ENCODE measurements at places on chromosomes 5 and 9.

- no peak for DNase-seq
Observed at GRCh38 chr5:133842846-133843611, 125.4 kb downstream of the C5orf15 start.

GRCh38 chr5:92641031-92641962 is 939.7 kb downstream of the NR2F1-AS1 start:
- DNase-seq, result peak; percentile 60

DNA sequence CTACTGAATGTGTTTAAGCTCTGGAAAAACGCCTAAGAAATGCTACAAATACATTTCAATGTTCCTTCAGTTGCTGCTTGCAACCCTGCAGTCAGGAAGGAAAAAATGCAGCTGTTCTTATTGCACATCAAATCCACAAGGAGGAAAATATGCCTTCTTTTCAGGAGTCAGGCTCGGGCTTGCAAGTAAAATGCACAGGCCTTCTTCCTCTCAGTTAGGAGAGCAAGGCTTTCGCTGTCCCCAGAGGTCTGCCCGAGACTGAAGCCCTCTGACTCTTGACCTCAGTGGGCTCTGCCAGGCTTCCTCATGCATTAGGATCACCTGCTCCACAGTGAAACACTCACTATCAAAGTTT is 899 bp upstream of the SHC3 start:
- DNase-seq, result no peak

- DNase-seq, result no peak
Observed at GRCh38 chr5:64156261-64156660, 9.4 kb upstream of the RNF180 start.

DNA sequence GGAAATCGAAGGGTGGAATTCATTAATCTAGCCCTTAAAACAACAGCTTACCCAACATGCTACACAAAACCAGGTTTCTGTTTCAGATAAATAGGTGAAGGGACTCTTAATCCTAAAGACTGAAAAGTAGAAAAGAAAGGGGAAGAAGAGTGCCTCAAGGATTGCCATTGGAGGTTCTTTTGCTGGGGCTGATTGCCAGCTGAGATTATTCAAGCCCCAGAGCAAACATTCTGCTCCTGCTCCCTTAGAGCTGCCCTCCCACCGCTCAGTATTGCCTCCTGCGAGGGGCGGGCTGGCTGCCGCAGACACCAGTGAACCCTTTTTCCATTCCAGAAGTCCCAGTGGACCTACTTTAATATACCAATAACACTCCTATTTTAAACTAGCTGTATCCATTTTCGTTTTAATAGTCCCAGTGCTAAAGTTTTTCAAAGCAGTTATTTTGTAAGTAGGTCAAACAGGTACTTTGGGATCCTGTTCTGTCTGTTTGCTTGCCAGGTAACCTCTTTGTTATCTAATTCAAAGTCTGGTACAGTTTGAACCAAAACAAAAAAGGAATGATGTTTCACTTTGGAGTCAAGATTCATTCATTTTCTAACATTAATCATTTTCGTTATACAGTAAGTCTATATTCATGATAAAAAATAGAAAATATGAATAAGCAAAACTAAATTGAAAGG is 38.6 kb downstream of the HMGCS1 start:
- no peak for DNase-seq

DNA sequence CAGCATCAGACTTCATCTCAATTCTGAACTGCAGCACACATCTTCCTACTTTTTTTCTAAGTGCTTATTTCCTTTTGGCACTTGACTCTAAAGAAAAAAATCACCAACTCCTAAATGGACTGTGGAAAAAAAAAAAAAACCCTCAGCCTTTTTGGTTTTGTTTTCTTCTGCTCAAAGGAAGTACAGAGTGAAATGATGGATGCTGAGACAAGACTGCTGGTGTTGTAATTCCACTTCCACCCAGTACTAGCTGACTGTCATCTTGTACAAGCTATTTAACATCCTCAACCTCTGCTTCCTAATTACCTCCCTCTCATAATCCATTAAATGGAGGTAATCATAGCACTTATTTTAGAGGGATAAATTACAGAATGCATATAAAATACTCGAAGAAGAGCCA is 171.5 kb upstream of the GNA14 start:
- no peak for DNase-seq

DNA sequence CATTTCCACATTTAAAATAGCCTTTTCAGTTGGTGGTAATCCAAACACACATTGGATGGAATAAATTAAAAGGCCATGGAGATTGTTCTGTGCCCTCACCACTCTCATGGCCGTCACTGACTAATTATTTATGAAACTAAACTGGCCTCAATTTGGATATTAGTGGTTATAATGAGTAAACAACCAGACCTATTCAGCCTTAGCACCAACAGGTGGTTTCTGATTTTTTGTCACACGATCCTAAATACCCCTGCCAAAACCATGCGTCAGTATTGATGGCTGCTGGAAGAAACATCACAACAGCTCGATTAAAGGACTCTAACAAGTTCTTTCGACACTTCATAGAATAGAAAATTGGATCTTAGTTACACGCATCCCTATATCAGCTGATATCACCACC is 276.0 kb upstream of the DAP start:
- no peak for DNase-seq

GRCh38 chr5:79689541-79690466 is at the start of gene CMYA5:
Gene CMYA5, plus strand, starts transcription at chr5:79689836. Its CDS starts 72 bp downstream, at chr5:79689908.
- no peak for DNase-seq

- peak; percentile 80 for DNase-seq
Observed at GRCh38 chr5:89313044-89313443, 430.1 kb upstream of the MEF2C start.

DNA sequence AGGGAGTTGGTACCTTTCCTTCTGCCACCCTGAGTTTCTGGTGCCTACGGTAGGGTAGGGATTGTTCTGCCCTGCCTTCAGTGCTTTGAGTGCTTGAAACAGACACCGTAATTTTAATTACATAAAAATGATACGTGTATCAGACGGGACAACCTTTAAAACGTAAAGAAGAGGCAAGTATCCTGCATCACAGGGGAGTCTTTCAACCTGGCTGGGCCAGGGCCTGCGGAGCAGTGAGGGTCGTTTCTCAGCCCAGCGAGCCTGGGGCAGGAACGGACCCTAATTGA is 483 bp upstream of the DAB2IP start:
- no peak for DNase-seq

DNA sequence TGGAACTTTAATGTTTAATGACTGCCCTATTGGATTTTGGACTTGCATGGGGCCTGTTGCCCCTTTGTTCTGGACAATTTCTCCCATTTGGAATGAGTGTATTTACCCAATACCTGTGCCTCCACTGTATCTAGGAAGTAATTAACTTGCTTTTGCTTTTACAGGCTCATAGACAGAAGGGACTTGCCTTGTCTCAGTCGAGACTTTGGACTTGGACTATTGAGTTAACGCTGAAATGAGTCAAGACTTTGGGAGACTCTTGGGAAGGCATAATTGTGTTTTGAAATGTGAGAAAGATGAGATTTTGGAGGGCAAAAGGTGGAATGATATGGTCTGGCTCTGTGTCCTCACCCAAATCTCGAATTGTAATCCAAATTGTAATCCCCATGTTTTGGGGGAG is 368.2 kb downstream of the PDE4D start:
- no peak for DNase-seq

- peak; percentile 74 for DNase-seq
Observed at GRCh38 chr5:157328277-157328912, 62.5 kb downstream of the CYFIP2 start.

DNA sequence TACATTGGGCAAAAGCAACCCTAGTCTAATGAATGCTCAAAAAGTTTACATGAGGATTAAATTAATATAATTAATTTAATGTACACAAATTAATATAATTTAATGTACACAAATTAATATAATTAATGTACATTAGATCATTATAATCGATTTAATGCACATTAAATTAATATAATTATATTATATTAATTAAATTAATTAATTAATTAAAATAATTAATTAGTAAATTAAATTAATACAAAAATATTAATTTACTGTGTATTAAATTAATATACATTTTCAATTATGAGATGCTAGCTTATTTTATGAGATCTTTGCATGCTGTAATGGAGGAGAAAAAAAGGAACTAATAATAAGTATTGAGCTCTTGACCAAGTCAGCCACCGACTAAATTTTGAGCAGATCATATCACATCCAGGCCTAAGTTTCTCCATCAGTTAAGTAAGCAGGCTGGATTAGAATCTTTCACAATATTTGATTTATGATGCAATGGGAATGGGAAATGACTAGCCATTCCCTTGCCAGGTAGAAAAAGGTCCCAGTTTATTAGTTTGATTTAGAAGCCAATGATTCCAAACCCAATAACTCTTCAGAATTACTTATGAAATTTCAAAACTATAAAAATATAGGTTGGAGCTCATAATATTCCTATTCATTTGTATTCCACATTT is 533.4 kb upstream of the GRIA1 start:
- DNase-seq, result no peak

DNA sequence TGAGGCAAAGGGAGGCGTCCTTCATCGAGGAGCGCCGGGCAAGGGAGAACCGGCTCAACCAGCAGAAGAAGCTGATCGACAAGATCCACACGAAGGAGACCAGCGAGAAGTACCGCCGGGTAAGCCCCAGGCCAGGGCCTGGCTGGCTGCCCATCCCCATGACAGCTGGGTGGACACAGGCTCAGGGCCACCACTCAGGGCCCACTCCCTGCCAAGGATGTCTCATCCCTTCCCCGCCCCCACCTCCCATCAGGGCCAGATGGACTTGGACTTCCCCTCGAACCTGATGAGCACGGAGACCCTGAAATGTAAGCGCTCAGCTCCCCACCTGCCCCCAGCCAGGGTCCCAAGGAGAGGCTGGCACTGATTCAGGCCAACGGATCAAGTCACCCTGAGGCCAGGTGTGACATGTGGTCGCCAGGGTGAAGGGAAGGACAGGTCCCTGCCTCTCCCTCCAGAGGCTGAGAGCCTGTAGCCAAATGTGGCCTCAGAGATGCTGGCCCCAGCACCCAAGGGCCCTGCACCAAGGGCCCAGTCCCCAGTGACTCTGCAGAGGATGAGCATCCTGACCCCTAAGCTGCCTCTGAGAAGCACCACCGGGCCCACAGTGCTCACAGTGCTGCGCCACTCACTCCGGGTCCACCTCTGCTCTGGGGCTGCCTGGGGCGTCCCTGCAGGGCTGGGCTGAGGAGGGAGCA is 3.1 kb upstream of the RABL6 start:
- DNase-seq, result no peak

- no peak for DNase-seq
Observed at GRCh38 chr5:132838516-132839282, 8.3 kb upstream of the SHROOM1 start.

GRCh38 chr5:59055745-59056448 is 473.0 kb downstream of the RAB3C start:
- DNase-seq, result no peak

DNA sequence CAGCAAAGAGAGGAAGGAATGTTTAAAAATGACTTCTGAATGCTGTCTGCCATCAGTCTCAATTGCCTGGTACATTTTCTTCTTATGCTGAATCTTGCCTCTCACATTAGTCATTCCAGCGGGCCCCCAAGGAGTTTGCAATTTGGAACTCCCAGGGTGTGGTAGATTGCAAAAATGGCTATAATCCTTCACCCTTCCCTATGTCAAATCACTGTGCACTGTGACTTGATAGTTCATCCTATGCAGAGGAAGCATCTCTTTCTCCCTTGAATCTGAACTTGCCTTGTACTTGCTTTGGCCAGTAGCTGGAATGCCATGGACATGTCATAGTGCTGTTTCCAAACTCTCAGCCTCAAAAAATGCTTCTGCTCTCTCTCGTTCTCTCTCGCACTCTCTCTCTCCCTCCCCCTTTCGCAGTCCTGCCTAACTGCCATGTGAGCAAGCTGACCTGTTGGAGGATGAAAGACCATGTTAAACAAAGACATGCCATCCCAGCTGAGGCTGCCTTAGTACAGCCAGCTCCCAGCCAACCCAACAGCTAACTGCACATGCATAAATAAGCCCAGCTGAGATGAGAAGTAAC is 284.0 kb upstream of the TLE4 start:
- DNase-seq, result no peak

DNA sequence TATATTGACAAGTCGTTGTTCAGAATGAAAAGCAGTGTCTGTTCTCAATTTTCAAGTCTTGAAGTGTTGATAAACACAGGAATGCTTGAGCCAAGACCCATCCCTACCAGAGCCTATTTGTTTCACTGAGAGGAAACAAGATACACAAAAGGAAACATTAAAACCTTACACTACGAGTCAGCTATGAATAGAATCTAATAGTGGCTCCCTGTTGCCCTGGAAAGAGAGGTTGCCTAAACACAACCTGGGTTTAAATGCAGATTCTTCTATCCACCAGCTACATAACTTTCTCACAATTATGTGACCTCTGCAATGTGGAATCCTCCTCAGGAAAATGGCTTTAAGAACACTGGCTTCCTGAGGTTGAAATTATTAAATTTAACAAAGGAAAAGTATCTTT is 29.1 kb upstream of the BNC2 start:
- DNase-seq, result no peak
